NCI-H1417 (cell line): ENCODE measurements at places on chromosomes 13 and 19.

DNA sequence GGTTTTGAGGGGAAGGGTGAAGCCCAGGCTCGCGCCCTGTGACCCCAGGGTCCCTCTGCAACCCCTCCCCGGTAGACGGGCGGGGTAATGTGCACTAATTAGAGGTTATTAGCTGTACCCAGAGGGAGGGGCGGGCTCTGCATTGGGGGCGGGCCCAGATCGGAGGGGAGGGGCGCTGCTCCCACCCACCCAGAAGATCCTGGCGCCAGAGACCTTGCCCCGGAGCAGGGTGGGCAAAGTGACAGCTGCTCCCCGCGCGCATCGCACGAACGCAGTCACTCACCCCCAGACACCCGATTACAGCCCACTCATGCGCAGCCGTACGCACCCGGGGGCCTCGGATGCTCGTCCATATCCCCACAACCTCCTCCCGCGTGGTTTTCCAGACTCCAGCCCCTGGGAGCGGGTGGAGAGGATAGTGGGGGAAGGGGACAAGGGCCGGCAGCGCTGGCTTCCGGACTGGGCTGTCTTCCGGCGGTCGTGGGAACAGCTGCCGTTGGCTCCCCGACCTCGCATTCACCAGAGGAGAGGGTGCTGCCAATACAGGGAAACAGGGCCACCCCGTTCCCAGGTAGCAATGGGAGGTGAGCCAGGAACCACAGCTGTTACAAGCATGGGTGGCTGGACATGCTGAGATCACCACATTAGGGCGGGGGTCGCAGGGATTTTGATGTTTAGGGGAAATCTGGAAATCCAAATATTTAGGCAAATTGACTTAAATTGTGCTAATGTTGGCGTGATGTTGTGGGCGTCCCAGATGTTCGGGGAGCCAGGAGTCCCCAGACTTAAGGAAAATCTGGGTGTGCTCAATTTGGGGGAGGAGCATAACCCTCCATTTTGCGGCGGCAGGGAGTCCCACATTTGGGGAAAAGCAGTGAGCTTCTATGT is 2.9 kb upstream of the HOOK2 start:
- DNase-seq: peak; percentile 93

- DNase-seq: peak; percentile 21
These were observed 11.5 kb upstream of the CYP4F3 start for GRCh38 chr19:15629003-15629880.

- no peak for DNase-seq
These were observed 639.0 kb upstream of the KLHL1 start for GRCh38 chr13:70747262-70747661.

DNA sequence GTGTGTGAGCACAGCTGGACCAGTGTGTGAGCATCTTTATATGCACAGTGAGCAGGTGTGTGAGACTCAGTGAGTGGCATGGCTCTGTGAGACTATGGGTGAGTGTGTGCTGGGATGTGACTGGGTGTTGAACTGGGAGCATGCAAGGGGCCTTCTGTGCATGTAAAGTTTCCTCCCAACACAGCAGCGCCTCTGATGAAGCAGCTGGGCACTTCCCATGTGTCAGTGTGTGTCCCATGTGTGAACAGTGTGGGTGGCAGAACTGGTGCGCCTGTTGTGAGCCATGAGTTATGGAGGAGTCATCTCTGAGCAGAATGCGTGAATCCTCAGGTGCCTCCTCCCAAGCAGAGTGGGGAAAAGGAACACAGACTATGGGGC is 24.1 kb downstream of the LGALS16 start:
- DNase-seq: no peak

DNA sequence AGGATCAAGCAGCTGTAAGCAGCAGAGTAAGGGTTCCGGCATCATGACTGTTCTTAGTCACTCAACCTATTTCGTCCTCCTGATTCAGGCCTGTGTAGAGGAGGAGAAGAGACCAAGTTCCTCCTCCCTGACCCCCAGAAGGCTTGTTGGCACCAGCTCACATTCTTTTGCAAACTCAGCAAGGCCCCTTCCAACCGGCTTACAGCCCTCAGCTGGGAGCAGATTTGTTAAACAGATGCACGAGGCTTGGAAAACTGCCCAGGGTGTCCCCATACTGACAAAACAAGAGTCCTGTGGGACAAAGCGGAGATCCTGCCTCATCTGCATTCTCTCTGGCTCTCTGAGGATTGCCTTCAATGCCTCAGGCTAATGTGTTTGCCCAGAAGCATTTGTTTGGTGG is 113.2 kb upstream of the SOX21 start:
- no peak for DNase-seq

DNA sequence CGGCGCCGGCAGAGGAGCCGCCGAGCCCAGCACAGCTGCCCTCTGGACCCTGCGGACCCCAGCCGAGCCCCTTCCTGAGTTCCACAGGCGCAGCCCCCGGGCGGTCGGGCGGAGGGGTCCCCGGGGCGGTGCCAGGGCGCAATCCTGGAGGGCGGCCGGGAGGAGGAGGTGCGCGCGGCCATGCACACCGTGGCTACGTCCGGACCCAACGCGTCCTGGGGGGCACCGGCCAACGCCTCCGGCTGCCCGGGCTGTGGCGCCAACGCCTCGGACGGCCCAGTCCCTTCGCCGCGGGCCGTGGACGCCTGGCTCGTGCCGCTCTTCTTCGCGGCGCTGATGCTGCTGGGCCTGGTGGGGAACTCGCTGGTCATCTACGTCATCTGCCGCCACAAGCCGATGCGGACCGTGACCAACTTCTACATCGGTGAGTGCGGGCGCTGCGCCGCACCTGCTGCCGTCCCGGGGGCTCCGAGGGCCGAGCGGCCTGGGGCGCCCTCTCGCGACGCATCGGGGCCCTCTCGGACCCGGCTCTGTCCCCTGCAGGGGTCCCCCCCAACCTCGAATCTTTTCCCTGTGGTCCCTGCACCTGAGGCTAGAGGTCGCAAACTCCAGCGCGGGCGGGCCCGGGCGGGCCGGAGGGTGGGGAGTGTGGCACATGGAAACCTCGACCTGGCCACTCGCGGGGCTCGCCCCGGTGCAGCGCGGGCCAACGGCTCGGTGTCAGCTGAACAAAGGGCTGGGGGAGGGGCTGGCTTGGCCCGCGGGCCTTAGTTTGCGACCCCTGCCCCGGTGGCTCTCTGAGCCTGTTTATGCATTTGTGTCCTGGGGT is at the start of gene KISS1R:
Gene KISS1R, plus strand, starts transcription at position 11 of the 829 bp plus-strand sequence. Its CDS starts 170 bp downstream, at position 181.
- DNase-seq: peak; percentile 84

DNA sequence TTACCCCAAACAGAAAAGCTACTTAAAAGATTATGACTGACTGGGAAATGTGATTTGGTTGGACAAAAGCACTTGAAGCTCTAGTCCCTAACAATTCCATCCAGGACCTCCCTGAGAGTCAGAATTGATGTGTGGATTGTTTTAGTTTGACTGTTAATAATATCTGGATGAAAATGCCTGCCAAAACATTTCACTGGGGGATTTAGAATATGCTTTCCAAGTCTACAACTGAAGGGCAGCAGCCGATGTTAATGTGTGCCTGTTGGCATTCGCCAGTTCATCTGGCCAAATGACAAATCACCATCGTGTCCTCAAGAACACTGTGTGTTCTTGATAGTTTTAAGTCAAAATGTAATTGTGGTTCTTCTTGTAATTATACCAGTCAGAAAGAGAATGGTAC is 76.0 kb upstream of the TSC22D1 start:
- DNase-seq: no peak

- no peak for DNase-seq
These were observed 8.2 kb upstream of the INAFM1 start for GRCh38 chr19:47266401-47266941.

- DNase-seq: no peak
These were observed 30.3 kb upstream of the SEMA6B start for GRCh38 chr19:4589579-4590410.

GRCh38 chr19:30049846-30050667 is 108.0 kb downstream of the URI1 start:
- peak; percentile 6 for DNase-seq

DNA sequence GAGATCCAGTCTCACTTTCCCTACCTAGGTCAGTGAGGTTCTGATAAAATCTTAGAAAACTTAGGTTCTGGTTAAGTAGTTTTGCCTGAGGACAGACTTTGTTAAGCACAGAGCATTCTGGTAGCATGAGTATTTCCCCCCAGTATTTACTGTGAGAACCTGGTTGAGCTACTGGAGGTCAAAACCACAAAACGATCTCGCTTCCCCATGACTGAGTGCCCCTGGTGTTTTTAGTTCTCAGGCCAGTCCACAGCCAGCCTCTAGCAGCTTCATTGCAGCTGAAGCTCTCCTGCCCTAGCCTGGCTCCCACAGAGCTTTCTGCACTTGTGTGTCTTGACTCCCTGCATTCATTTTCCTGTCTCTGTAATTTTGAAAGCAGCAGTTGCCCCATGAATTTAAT is 1138.2 kb downstream of the UQCRFS1 start:
- no peak for DNase-seq

DNA sequence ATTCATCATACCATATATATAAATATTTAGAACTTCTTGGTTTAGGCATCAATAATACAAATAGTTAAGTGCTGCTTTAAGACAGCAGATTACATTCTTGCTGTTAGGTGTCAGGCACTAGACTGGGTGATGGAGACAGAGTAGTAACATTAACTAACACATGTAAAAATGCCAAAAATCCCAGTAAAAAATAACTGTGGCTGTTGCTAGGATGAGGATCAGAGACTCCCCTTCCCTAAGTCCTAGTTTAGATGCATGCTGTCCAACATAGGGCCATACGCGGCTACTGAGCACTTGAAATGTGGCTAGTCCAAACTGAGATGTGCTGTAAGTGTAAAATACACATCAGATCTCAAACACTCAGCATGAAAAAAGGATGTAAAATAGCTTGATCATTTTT is 94.7 kb downstream of the CDADC1 start:
- no peak for DNase-seq

- DNase-seq: no peak
These were observed 144.5 kb upstream of the ZNF536 start for GRCh38 chr19:30227661-30228112.

DNA sequence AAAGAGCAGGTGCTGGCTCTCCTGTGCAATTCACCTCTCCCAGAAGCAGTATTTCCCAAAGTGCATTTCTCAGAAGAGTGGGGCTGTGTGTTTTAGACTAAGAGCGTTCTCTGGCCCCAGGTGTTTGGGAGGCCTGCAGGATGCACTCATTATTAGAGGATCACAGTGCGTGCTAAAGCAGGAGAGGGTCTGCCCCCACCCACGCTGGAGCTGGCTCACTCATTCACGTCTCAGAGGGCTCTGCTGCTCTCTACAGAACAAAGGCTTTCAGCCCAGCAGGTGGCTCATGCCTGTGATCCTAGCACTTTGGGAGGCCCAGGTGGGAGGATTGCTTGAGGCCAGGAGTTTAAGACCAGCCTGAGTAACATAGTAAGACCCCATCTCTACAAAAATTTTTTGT is 756.7 kb downstream of the UQCRFS1 start:
- no peak for DNase-seq

- no peak for DNase-seq
These were observed 85.9 kb downstream of the KDM4B start for GRCh38 chr19:5054551-5055456.

DNA sequence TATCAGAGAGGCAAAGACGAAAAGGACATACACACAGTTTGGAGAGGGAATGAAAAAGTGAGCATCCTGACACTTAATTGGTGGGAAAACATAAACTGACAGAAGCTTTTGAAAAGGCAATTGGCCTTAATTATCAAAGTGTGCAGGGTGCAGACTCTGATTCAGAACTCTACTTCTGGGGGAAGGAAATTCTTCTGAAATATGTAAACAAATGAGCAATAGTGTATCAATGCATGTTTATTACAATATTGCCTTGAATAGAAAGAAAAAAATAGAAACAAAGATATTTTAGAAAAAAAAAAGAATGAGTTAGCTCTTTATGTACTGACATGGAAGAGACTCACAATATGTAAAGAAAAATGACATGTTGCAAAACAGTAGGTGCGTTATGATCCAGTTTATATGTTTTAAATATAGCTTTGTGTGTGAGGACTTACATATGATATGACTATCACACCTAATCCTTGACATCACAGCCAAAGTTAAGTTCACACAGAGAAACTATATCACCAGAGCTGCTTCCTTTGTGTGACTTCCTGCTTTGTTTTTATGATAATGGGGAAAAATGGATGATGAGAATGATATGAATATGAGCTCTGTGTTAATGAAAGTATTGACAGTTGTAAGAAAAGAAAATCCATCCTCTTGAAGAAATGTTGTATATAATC is 182.4 kb downstream of the KCTD12 start:
- DNase-seq: no peak
